H9 (cell line): ENCODE measurements at places on chromosomes 1 and 21. TPM values are rescaled to one million over a fixed set of nuclear protein-coding genes. Genes with fewer than 3 reads are reported as not detected.

- H3K27ac ChIP-seq, result no peak overlapping the region
- H3K27me3 ChIP-seq, result no peaks in the 10 kb centered on the region
- H3K4me1 ChIP-seq, result no peaks in the 10 kb centered on the region
- peaks cover 32% of the 10 kb centered on the region for H3K36me3 ChIP-seq
- no peak for DNase-seq
- H3K4me3 ChIP-seq, result no peak overlapping the region
These were observed 3879.7 kb downstream of the SRGAP2C start for GRCh38 chr1:125064481-125064880.

Gene TMEM82
- 1.0 and 1.4 TPM in 2 replicates for total RNA-seq

DNA sequence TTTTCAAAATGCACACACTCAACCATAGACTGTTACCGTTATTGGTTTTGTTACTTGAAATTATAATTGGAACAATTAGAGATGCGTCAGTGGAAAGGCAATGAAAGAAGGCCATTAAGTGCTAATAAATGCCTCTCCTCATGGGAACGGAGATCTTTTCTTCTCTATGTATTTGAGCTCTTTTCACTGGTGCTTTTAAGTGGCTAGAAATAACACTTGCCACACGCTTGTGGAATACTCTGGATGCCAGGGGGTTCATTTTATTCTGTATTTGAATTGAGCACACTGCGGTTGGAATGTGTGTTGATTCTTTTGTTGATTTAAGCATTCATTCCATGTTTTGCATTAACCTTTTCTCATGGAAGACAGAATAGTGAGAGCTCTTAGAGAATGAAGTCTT lies 68.4 kb downstream of the DNM3 start:
- H3K4me1 ChIP-seq, result peaks cover 15% of the 10 kb centered on the region; the same call in 1 of the 2 replicates
- no peaks in the 10 kb centered on the region for H3K27me3 ChIP-seq
- H3K27ac ChIP-seq, result peak overlapping the region; percentile 83
- no peak overlapping the region for H3K4me3 ChIP-seq
- no peaks in the 10 kb centered on the region for H3K36me3 ChIP-seq
- no peak for DNase-seq

DNA sequence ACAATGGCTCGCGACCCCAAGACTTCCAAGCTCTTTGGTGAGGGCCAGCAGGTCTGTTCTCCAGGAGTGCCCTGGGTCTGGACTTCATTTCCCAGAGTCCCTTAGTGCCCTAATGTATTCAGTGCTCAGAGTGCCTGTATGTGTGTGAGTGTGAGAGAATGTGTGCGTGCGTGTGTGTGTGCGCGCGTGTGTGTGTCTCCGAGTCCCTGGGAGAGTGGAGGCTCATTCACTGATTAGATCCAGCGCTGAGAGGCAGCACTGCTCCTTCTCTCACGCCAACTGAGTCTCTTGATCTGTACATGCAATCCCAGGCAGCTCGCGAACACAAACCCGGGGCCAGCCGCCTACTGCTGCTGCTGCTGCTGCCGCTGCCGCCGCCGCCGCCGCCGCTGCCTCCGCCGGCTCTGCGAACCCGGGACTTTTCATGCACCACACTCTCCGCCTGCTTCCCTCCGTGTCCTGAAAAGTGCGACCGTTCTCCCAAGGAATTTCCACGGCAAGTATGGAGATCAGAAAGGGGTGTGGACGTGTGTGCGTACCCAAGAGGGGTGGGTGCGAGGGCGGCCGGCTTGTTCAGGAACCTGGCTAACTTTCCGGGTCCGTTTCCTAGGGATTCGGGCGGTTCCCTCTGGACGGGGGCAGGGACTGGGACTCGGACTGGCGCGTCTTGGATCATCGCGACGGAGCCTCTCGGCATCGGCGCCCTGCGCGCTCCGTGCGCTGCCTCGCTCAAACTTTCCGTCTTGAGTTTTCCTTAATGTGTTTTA lies at the start of gene RNF220:
TSS of gene RNF220 (plus strand) at position 225 of the 767 bp plus-strand sequence.
- peak within 1 kb of the TSS; percentile 99 for H3K4me3 ChIP-seq
- no peak within 1 kb of the TSS for H3K27ac ChIP-seq
- peaks cover 29% of the 10 kb centered on the region; the same call in 1 of the 2 replicates for H3K27me3 ChIP-seq

Gene CLDN8
- total RNA-seq, result not detected in 2 replicates

Gene ST6GALNAC5
- total RNA-seq, result 3.3 and 3.8 TPM in 2 replicates

DNA sequence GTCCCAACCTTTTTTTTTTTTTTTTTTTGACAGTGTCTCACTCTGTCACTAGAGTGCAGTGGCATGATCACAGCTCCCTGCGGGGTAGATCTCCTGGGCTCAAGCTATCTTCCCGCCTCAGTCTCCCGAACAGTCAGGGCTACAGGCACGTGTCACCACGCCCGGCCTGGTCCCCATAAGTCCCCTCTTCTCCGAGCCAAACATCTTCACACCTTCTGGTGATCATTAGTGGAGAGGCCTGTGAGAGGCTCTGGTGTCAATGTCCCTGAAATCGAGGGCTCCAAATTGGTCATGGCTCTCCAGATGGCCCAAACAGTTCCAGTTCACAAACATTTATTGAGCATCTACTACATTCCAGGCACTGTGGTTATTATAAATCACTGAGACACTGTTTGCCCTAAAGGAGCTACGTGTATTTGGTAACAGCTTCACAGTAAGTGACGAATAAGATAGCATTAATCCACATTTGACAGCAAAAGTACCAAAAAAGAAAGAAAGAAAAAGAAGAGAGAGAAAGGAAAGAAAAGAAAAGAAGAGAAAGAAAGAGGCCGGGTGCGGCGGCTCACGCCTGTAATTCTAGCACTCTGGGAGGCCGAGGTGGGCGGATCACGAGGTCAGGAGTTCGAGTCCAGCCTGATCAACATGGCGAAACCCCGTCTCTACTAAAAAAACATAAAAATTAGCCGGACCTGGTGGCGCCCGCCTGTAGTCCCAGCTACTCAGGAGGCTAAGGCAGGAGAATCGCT lies 867 bp upstream of the TIMM17A start:
- H3K27ac ChIP-seq, result no peak overlapping the region
- no peaks in the 10 kb centered on the region for H3K4me1 ChIP-seq
- peaks cover 25% of the 10 kb centered on the region for H3K36me3 ChIP-seq
- H3K27me3 ChIP-seq, result no peaks in the 10 kb centered on the region
- no peak for DNase-seq

Gene GCSAML
- not detected in 2 replicates for total RNA-seq

- no peak for DNase-seq
- no peak overlapping the region for H3K4me3 ChIP-seq
- no peak overlapping the region for H3K27ac ChIP-seq
- H3K4me1 ChIP-seq, result no peaks in the 10 kb centered on the region
- H3K27me3 ChIP-seq, result no peaks in the 10 kb centered on the region; the same call in 1 of the 2 replicates
- H3K36me3 ChIP-seq, result no peaks in the 10 kb centered on the region
These were observed 267.8 kb downstream of the C1orf94 start for GRCh38 chr1:34444516-34444915.

DNA sequence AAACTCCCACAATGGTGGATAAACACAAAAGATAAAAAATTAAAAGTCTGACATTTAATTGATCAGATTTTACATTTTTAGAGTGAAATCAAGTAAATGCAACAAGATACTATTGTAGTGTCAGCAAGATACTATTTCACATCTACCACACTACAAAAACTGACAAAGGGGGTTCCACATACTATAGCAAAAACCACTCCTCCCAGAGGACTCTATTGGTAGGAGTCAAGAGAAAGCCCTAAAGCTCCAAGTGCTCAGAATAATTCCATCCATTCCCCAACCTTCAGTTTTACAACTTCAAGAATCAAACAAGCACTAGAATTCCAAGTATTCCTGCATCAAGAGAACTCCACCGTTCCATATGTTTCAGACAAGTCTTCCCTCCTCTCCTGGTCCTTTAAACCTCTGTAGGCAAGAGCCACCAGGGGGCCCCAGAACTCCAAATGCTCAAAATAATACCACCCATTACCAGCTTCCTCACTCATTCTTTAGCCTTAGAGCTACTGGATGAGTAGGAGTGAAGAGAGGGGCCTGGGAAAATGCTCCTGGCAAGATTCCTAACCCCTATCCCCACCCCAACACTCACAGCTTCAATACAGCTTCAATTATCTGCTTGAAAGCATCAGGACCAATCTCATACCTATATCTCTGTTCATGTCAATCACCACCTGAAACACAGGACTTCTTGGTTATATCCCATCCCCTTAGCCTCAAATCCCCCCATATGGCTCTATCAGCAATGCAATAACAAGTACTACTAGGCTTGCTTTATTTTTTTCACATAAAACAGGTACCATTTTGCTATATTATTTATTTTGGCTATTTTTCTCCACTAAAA lies 9.9 kb downstream of the TOR1AIP2 start:
- DNase-seq, result peak; percentile 69
- peaks cover 48% of the 10 kb centered on the region for H3K36me3 ChIP-seq
- no peak overlapping the region for H3K4me3 ChIP-seq
- no peaks in the 10 kb centered on the region for H3K27me3 ChIP-seq

DNA sequence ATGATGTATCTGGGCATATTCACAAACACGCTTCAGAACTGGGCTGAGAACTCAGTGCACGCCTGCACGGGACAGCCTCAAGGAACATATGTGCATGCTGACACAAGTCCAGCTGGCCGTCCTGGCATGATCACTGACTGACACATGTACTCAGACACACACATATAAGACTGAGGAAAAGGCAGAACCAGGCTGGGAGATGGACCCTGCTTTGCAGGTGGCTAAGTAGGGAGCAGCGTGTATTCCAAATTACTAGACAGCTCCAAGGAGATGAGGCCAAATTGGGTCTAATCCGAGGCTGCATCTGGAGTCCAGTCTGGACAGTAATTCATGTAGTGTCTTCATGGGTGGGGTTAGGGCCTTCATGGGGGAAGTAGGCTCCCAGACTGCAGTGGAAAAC lies 41.4 kb upstream of the GJB5 start:
- H3K4me1 ChIP-seq, result no peaks in the 10 kb centered on the region
- H3K27me3 ChIP-seq, result no peaks in the 10 kb centered on the region; the same call in 1 of the 2 replicates
- H3K36me3 ChIP-seq, result no peaks in the 10 kb centered on the region; the same call in 2 of the 3 replicates
- H3K4me3 ChIP-seq, result no peak overlapping the region
- no peak for DNase-seq

Gene GPR52
- 0.28 and 0.33 TPM in 2 replicates for total RNA-seq

DNA sequence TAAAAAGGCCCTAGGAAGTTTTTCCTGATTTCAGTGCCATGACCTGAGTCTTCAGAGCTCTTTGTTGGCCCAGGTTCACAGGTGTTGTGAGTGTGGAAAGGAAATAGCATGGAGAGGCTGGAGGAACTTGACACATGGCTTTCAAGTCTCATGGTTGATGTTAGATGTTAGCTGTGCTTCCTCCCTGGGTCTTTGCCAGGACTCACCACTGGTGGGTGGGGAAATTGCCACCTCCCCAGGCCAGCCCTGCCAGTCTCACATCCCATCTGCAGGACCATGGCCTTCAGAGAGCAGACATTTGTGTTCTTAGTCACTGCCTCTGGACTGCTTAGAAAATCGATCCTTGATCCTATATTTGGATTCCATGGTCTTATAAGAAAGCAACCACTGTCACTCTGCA lies 383.2 kb downstream of the DISC1 start:
- H3K4me1 ChIP-seq, result peaks cover 6% of the 10 kb centered on the region; the same call in 1 of the 2 replicates
- H3K36me3 ChIP-seq, result no peaks in the 10 kb centered on the region; the same call in 1 of the 2 replicates
- no peaks in the 10 kb centered on the region for H3K27me3 ChIP-seq
- H3K27ac ChIP-seq, result no peak overlapping the region
- no peak overlapping the region for H3K4me3 ChIP-seq
- DNase-seq, result no peak

GRCh38 chr21:14956807-14957206 lies 108.0 kb downstream of the NRIP1 start:
- no peaks in the 10 kb centered on the region for H3K27me3 ChIP-seq
- H3K4me1 ChIP-seq, result no peaks in the 10 kb centered on the region
- H3K36me3 ChIP-seq, result no peaks in the 10 kb centered on the region
- no peak overlapping the region for H3K4me3 ChIP-seq
- DNase-seq, result no peak

- peaks cover 19% of the 10 kb centered on the region for H3K4me1 ChIP-seq
- no peak overlapping the region for H3K4me3 ChIP-seq
- no peak for DNase-seq
- peaks cover 14% of the 10 kb centered on the region for H3K36me3 ChIP-seq
- no peaks in the 10 kb centered on the region for H3K27me3 ChIP-seq
- H3K27ac ChIP-seq, result no peak overlapping the region
These were observed 20.2 kb downstream of the B3GALT5 start for GRCh38 chr21:39632796-39633442.
